Kidney capillary endothelial cell (primary cell): ENCODE measurements at places on chromosomes 11 and 22.
A peak's percentile ranks its signal among the peaks of the same experiment; 100 is the strongest.

- DNase-seq: no peak
These were observed 5.1 kb upstream of the LMO1 start for GRCh38 chr11:8268530-8269400.

DNA sequence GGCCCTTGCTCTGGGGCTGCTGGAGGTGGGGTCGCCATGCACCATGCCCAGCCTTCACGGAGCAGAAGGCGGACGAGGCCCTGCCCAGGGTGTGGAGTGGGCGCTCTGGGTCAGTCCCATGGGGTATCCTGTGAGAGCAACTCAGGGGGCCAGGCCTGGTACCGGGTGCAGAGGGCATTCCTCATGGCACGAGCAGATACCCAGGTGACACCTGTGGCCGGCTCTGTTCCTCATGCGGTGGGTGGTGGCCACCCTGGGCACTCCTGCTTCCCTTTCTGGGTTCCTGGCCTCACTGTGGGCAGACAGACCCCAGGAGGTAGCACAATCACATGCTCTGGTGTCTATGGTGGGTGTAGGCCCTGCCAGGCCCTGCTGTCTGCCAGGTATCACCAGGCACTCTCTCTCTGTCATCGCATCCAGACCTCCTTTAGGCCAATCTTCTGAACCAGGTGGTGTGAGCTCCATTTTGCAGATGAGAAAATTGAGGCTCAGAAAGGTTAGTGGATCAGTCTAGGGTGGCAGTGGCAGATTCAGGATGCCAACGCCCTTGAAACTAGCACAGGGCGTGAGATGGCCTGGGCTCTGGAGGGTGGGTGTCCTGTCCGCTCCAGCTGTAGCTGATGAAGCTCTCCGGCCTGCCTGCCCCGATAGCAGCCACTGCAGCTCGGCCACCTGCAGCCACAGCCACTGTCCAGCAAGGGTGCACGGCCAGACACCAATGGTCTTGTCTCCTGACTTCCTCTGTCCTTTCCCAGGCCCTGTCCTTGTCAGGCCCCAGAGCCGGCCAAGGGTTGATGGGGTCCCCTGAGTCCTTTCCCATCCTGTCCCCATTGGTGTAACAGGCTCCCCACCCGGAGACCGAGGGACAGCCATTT lies 15.1 kb downstream of the DGKZ start:
- no peak for DNase-seq

DNA sequence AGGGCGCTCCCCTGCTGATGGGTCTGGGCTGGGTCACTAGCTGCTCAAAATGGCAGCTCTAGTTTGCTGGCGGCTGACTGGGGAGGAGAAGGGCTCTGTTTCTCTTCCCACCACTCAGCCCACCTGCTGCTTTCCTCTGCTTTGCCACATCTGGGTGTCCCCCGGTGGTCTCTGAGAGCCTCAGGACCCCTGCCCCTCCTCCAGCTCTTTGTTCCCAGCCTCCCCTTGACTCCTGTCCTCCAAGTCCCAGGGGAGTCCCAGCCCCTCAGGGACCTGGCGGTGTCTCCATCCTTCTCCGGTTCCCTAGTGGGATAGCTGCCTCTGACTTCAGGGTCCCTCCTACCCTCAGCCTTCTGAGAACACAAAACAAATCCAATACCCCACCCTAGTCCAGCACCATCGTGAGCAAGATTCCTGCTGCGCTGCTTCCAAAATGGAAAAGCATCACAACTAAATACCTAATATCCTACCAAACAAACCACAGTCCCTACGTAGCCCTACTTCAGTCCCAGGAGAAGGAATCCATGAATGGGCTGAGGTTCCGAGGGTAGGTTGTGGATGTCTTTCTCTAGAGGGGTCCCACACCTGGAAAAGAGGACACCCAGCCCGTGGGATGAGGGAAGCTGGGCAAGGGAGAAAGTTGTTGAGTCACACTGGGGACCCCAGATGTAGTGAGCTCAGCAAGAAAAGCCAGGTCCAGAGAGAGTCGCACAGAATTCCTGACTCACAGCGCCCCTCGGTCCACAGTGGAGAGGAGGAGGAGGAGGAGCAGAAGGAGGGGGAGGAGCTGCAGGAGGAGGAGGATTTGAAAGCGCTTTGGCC lies 45.0 kb upstream of the NNMT start:
- no peak for DNase-seq

DNA sequence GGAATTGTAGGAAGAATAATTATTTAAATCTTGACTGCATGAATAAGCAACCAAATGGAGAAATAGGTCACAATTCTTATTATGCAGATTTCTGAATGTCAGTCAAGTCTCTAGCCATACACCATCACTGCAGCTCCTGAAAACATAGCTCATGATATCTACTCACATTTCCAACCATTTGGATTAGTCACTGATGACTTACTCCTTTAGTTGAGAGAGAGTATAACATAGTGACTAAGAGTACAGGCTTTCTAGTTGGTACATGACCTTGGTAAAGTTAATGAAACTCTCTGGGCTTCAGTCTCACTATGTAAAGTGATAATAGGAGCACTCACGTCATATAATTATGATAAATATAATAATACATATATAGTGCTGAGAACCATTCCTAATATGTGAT lies 265.2 kb downstream of the KCNA4 start:
- DNase-seq: no peak

GRCh38 chr11:115939104-115939730 lies 435.0 kb upstream of the CADM1 start:
- DNase-seq: no peak

DNA sequence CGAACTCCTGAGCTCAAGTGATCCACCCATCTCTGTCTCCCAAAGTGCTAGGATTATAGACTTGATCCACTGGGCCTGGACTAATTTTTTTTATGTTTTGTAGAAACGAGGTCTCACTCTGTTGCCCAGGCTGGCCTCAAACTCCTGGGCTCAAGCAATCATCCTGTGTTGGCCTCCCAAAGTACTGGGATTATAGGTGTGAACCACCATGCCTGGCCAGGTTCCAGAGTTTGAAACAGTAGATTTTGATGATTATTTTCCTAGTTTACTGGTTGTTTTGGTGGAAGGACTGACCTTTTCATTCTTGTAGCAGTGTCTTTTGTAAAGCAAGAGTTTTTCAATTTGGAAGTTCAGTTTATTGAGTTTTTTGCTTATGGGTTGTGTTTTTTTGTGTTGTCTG lies 15.0 kb downstream of the CABIN1 start:
- DNase-seq: no peak

- DNase-seq: peak; percentile 67
These were observed 71.7 kb downstream of the IGLL5 start for GRCh38 chr22:22959147-22959827.

GRCh38 chr11:63503492-63503891 lies 2.4 kb upstream of the LGALS12 start:
- DNase-seq: no peak

GRCh38 chr11:95849087-95849825 lies 59.0 kb downstream of the CEP57 start:
- peak; percentile 75 for DNase-seq
